ENCODE measurements at places on chromosomes 3 and 15.

- no peak for DNase-seq
Observed at GRCh38 chr3:38002291-38002876, 11.8 kb downstream of the VILL start.

DNA sequence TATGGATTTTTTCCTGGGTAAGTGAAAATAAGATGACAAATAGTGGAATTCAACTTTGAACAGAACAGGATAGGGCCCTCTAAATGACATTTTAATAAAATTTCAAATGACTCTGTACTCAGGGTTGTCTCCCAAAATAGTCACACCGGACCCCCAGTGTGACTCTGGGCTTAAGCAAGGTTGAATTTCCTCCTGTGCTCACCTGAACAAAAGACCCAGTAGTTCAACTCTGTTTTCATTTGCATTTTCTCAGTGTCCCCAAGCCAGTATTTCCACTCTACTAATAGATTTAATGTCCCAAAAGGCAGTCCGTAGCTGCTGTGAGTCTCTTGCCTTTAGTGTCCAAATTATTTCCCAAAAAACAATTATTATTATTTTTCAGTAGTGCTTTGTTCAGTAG, 296.6 kb downstream of the PLOD2 start:
- no peak for DNase-seq

DNA sequence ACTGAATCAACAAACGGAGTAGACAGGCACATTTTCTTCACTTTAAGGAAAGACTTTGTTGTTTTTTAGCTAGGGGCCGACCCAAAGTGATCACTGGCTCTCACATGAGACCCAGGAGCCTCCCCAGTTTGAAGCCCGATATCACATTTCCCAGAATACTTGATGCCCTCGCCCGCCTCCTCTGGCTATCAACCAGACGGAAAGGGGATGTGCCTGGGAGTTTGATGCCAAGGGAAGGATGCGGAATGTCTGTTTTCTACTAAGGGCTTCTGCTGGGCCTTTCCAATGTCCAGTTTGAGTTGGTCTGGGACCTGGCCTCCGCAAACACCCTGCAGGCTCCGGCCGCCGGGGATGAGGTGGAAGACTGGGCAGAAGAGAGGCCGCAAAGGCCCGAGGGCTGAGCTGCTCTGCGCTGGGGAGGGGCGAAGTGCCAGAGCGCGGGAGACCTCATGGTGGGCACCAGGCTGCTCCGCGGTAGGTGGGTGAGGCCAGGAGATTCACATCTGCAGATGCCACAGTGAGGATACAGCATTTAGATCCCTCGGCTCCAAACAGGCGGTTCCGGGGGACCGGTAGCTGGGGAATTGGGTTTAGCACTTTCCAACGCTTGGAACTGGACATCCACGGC, 491 bp upstream of the ZNF774 start:
- no peak for DNase-seq

- DNase-seq = no peak
Observed at GRCh38 chr3:52468336-52468735, 12.9 kb downstream of the NISCH start.

DNA sequence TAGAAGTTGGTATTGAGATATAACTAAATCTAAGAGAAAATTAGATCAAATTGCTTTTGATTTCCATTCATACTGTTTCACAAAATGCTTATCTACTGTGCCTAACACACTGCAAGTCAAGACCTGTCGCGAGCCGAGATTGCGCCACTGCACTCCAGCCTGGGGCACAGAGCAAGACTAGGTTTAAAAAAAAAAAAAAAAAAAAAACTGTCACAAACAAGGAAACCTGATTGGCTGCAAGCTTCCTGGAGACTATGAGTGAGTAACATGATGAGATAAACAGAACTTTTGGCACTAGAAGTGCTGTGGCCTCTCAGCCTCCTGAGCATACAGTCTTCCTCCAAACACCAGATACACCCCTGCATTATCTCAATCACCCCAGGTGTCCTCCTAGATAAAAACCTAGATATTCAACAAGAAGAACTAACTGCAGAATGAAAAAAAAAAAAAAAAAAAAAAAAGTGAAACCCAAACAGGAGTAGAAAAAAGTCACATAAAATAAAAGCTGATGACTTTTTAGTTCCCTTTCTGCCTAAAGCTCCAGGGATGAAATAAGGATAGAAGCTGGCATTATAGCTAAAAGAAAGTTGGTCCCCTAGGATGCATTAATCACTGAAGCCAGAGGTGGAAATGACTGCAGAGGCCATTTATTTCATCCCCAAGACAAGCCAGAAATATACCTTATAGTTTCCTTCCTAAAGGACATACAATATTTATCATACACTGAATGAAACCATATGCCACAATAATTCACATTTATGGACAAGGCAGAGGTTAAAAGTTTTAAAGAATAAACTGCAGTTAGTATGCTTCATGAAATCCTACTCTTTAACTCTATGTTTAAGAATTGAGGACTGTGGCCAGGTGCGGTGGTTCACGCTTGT, 82.4 kb downstream of the P3H2 start:
- DNase-seq = no peak

- no peak for DNase-seq
Observed at GRCh38 chr3:46463120-46463867, 1.4 kb downstream of the LTF start.

- DNase-seq = no peak
Observed at GRCh38 chr3:180496995-180497394, 105.0 kb upstream of the TTC14 start.

GRCh38 chr3:132629928-132630327, 29.7 kb downstream of the ACAD11 start:
- no peak for DNase-seq

GRCh38 chr3:28651159-28651558, 302.5 kb upstream of the AZI2 start:
- no peak for DNase-seq

DNA sequence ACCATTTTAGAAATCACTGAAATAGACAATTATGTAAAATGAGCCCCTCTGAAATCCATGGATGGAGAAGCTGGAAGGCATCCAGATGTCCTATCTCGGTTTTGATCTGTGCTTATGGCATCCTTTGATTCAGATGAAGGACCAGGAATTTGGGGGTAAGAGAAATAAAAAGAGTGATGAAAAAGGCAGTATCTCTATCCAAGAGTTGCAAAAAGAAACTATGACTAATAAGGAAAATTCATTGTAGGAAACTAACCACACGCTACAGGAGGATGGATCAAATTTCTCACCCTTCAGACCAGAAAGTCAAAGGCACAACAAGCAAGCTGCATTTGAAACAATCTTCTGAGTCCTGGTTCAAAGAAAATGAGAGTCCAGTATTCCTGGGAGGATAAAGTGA, 34.8 kb downstream of the SRGAP3 start:
- DNase-seq = no peak

DNA sequence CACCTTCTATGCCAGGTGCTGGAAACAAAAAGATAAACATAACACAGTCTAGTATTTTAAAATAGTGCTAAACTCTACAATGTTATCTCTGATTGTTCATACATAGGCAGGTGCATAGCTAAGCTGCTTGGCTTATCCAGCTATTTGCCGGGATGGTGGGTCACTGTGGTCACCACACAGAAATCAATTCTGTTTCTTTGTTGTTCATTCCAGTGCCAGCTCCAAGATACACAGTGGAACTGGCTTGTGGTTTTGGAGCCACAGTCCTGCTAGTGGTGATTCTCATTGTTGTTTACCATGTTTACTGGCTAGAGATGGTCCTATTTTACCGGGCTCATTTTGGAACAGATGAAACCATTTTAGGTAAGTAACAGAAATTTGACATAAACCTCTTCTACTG, 130.2 kb downstream of the IL1RAP start:
- DNase-seq = no peak

GRCh38 chr3:10816019-10816862, at the start of gene SLC6A11:
Gene SLC6A11, plus strand, starts transcription at chr3:10816228. Its CDS starts 38 bp downstream, at chr3:10816266.
- DNase-seq = no peak

- DNase-seq = no peak
Observed at GRCh38 chr15:64096668-64097384, 1.0 kb downstream of the SNX1 start.

- no peak for DNase-seq
Observed at GRCh38 chr3:117254985-117255384, 545.4 kb downstream of the TUSC7 start.

- DNase-seq = no peak
Observed at GRCh38 chr15:67080900-67081431, 15.6 kb downstream of the SMAD3 start.
